ENCODE measurements at places on chromosomes 2 and 18.
A peak's percentile ranks its signal among the peaks of the same experiment; 100 is the strongest.

GRCh38 chr2:33839791-33840190 is 240.7 kb upstream of the FAM98A start:
- DNase-seq = no peak

- DNase-seq = peak; percentile 77
Measured at GRCh38 chr2:46985512-46985911, 69.9 kb upstream of the MCFD2 start.

DNA sequence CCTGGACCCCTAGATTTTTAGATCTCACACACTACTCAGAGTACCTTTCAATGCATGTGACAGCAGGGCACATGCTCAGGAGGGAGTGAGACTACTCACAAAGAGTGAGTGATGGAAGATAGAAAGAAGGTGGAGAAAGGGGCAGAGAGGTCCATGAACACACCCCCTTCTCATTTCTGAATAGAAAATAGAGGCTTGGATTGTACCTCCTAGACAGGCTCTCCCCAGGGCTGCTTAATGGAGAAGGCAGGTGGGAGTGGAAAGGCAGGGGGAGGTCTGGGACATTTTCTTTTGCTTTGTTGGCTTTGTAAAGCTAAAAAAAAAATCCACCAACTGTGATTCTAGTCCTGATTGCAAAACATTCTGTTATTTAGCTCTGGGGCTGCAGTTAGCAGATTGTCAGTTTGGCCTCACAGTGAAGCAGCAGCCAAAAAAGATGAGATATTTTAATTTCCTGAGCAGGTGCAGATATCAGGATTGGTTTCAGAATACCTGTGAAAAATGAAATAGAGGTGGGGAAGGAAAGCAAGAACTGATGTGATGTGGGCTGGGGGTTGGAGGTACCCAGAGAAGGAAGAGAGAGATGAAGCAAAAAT is 119.3 kb upstream of the GYPC start:
- DNase-seq = no peak

- DNase-seq = no peak
Measured at GRCh38 chr2:15920696-15921095, 19.7 kb upstream of the MYCN start.

- no peak for DNase-seq
Measured at GRCh38 chr2:54740333-54740732, 16.9 kb downstream of the EML6 start.

- no peak for DNase-seq
Measured at GRCh38 chr2:150319658-150320555, 167.6 kb downstream of the RND3 start.
